Bone marrow (tissue), 2 donors: ENCODE measurements at places on chromosomes 1 and 21.

DNA sequence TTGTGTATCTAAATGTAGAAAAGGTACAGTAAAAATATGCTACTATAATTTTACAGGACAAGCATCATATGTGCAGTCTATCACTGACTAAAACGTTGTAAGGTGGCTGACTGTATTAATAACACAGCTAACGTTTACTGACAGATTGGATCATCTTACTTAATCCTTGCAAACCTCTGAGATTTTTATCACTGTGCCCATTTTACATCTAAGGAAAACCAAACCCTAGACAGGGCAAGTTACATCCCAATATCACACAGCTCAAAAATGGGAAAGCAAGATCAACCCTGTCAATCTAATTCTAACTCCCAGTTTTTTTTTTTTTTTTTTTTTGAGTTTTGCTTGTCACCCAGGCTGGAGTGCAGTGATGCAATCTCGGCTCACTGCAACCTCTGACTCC, 7.5 kb upstream of the RIT1 start:
- no peak for DNase-seq

GRCh38 chr1:162982364-162982763, 86.8 kb upstream of the RGS4 start:
- no peak for DNase-seq

- DNase-seq = no peak
Observed at GRCh38 chr1:87132284-87132870, 196.3 kb upstream of the LMO4 start.

- no peak for DNase-seq
Observed at GRCh38 chr21:29669416-29669815, 270.4 kb downstream of the GRIK1 start.

- no peak for DNase-seq
Observed at GRCh38 chr1:161421456-161421855, 53.8 kb upstream of the CFAP126 start.

DNA sequence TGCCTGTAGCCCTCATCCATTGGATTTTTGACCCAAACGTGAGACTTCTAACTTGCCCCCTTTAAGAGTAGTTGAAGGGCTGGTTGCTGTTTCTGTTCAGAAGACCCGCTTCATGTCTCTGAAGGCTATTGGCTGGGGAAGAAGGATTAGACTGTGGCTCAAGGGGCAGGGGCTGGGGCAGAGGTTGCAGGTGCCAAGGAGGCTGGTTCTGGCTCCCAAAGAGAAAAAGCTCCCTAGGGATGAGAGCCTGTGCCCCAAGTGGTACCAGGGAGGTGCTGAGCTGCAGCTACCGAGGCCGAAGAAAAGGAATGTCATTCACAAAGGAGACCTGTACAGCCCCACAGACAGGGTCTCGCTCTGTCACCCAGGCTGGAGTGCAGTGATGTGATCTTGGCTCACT, 5.8 kb downstream of the WNT3A start:
- no peak for DNase-seq

- DNase-seq = no peak
Observed at GRCh38 chr1:85756864-85757263, 48.6 kb upstream of the ZNHIT6 start.

- DNase-seq = no peak
Observed at GRCh38 chr21:44269090-44269489, 7.4 kb upstream of the DNMT3L start.

GRCh38 chr1:10901891-10902805, 105.7 kb upstream of the CASZ1 start:
- no peak for DNase-seq

GRCh38 chr1:171769754-171770153, 11.7 kb upstream of the METTL13 start:
- no peak for DNase-seq

DNA sequence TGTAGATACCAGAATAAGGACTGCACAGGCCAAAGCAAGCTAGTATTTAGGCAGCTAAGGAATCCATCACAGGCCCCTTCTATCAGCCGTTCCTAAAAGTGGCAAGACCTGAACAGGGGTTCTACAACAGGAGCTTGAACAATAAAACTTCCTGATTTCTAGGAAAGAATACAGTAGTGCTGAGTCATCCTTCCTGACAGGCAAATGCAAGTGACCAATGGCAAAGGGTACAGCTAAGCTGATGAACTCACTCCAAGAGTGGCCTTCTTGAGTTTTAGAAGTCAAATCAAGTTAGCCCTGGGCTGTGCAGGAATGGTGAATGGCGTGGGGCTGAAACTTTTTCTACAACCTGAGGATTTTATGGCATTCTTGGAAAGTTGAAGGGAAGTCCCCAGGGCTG, 112.9 kb downstream of the GREM2 start:
- no peak for DNase-seq

DNA sequence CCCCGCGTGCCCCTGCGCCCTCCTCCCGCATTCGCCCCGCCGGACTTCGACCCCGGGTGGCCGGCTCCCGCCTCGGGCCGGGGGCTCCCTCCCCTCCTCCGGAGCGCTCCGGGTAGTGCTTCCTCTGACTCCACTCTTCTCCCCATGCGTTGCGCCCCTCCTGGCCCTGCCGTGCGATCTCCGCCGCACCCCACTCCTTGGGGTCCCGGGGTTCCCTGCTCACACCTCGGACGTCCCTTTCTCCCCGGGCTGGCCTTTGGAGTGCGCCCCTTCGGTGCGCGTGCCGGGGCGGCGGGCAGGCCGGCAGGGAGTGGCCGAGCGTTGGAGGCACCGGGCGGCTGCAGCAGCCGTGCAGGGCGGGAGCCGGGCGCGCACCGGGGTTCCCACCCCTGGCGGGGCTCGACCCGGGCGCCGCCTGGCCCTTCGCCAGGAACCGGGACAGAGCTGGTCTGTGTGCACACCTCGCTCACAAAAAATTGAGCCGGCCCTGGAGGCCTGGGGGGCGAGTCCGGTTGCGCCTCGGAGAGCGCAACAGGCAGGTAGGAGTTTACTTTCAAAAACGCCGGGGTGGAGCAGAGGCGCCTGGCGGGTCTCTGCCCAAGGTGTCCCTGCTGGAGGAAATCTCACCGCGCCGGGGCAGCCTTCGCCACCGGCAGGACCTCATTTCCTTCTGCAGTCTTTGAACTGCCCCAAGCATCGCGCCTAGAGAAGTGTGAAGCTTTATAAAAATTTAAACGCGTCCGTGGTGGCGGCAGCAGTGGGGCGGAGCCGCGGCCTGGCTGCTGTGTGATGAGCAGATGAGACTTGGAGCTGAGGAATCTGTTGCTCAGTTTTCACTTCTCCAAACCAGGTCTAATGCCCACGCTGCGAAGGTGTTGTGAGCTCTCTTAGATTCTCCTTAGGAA, 650 bp downstream of the VANGL1 start:
- DNase-seq = no peak

- DNase-seq = no peak
Observed at GRCh38 chr1:213332491-213332890, 281.4 kb downstream of the RPS6KC1 start.

GRCh38 chr21:43942621-43943020, 69.5 kb upstream of the TRAPPC10 start:
- DNase-seq = no peak

DNA sequence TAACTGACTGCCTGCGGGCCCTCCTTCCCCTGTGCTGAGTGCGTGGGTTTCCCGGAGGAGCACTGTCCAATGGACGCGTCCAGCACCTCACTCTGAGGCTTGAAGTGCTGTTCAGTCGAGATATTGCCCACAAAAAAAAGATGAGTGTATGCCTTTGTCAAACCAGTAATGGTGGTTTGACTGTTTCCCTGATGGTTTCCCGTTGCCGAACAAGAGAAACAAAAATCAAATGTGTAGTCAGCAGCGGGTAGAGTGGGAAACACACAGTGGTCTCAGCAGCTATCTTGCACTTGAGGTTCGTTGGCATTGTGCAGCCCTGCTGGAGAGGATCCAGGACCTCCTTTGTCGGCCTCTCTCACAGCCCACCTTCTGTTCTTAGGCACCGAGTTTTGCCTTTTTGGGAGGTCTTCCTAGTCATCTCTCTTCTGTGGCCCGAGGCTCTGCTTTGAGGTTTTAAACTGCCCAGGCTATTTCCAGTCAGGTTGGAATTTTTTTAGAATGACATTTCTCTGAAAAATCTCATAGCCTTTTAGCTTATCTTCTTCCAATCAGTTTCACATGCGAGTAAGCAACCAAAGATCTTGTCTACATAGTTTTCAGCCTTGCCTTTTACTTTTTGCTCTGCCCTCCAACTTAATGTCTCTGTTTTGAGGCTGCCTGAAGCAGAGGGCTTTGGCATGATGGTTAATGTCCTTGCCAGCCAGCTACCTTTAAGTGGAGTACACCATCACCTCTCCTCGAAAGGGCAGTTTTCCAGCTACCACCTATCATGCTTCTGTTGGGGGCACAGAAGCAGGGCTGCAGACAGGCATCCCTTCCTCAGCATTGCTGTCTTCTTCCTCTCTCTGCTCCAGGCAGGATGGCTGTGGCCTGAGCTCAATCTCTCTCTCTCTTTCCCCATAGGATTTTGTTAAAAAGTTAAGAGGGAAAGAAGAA, 132.3 kb downstream of the URB2 start:
- DNase-seq = no peak

DNA sequence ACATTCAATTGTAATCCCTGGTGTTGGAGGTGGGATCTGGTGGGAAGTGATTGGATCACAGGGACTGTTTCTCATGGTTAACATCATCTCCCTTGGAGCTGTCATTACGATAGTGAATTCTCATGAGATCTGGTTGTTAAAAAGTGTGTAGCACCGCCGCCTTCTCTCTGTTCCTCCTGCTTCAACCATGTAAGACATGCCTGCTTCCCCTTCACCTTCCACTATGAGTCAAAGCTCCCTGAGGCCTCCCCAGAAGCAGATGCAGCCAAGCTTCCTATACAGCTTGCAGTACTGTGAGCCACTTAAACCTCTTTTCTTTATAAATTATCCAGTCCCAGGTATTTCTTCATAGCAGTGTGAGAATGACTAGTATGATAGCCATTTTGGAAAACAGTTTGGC, 30.1 kb upstream of the TRIM62 start:
- no peak for DNase-seq

- no peak for DNase-seq
Observed at GRCh38 chr1:148166558-148167492, 14.7 kb upstream of the NBPF11 start.

GRCh38 chr1:185674201-185674600, 60.0 kb upstream of the HMCN1 start:
- no peak for DNase-seq

- no peak for DNase-seq
Observed at GRCh38 chr1:201213926-201214325, 23.3 kb downstream of the IGFN1 start.

- DNase-seq = no peak
Observed at GRCh38 chr1:108716437-108717230, 3.9 kb downstream of the FNDC7 start.

DNA sequence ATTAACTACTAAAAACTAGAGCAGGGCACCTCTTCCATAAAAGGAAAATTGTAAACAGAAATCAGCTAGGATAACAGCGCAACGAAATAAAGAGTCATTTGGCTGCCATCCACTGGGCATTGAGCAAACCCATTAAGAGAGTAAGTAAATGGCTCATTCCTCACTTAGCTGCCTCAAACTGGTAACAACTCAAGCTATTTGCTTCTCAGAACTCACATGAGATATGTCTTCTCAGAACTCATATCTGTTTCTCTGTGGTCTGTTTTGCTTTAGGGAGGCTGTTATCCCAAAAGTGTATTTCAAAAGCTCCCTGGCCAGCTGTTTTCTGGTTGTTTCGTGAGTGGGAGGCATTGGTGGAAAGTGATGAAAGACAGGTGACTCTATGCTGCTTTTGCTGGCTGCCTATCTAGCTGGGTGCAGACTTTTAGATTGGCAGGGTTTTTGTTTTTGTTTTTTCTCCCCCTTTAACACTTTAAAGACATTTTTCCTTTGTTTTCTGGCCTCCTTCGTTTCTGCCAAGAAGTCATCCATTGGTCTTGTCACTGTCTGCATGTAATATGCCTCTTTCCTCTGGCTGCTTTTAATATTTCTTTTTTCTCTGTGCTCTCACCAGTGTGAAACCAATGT, 269.2 kb upstream of the RGS18 start:
- no peak for DNase-seq

- no peak for DNase-seq
Observed at GRCh38 chr1:118985640-118986554, 2.2 kb downstream of the TBX15 start.
